ENCODE measurements at places on chromosomes 7 and 10. TPM values are rescaled to one million over a fixed set of nuclear protein-coding genes. Genes with fewer than 3 reads are reported as not detected.

DNA sequence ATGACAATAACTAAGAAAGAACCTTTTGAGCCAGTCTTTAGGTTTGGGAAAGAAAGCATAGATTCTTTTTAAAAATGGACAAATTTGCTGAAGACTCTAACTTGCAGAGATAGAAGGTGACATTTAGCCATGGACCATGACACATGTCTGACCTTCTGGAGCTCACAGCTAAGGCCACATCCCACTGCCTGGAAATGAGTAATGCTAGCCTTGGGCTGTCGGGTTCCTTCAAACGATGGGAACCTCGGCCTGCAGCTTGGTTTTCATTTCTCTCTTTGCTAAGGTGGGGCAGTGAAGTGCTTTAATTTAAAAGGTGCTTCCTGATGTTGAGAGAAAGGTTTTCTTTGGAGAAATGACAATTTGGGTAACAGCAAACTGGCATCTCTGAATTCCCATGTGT, 223.2 kb downstream of the FANK1 start:
- no peaks in the 10 kb centered on the region for H3K4me1 ChIP-seq
- no peaks in the 10 kb centered on the region for H3K27me3 ChIP-seq
- H3K27ac ChIP-seq, result no peak overlapping the region
- no peaks in the 10 kb centered on the region for H3K36me3 ChIP-seq

DNA sequence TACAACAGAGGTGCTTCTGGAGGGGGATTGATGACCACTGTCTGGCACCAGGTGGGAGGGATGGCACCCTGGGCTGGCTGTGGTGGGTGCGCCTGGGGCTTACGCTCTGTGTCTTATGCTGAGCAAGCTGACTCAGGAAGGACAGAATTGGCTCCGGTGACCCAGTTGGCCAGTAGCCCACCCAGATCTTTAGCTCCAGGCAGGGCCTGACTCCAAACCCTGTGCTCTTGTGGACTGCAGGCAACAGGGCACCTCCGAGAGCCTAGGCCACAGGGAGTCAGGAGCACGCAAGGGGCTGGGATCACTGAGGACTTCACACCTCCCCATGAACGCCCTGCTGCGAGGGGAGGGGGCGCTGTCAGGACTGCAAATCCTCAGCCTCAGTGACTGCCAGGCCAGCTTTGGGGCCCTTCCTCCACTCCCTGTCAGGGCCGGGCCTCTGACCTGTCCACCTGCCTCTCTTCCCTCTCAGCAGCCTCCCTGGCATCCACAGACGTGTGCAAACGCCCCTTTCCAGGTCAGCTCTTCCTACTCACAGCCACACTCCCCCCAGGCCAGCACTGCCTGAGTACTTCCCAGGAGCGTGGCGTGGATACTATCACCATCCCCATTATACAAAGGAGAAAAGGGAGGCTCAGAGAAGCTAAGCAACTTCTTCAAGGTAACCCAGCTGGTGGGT, 118.7 kb downstream of the SLIT1 start:
- no peaks in the 10 kb centered on the region for H3K36me3 ChIP-seq
- no peaks in the 10 kb centered on the region for H3K27me3 ChIP-seq
- H3K4me1 ChIP-seq, result no peaks in the 10 kb centered on the region
- no peak for DNase-seq
- no peak overlapping the region for H3K27ac ChIP-seq

DNA sequence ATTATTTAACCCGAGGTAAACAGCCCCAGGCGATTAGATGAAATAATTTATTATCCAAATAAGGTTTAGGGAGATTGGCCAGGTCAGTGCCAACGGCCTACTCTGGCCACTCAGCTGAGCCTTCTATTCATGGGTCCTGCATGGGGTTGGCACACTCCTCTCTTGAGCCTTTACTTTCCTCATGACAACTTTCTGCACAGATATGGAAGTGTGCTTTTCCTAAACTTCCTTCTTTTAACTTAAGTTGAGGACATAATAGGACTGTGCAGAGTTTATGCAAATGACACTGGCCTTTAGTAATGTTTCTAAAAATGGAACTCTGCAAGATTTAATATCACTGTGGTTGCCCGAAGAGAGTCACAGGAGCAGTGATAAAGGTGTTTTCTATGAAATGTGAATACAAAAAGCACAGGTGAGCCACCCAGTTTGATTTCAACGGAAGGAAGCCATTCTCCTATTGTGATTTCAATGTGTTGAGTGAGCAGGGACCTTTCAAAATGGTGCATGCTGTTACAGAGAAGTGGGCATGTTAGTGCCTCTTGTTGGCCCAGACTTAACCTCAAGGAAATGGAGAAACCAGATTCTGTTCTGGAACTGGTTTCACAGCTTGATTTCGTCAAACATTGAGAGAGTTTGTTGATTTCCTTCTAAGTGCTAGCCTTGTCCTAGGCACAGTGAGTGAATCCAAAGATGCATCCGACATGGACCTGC, 55.7 kb downstream of the LYZL2 start:
- no peak overlapping the region for H3K4me3 ChIP-seq
- no peak overlapping the region for H3K27ac ChIP-seq
- H3K27me3 ChIP-seq, result no peaks in the 10 kb centered on the region
- H3K36me3 ChIP-seq, result no peaks in the 10 kb centered on the region
- DNase-seq, result no peak

DNA sequence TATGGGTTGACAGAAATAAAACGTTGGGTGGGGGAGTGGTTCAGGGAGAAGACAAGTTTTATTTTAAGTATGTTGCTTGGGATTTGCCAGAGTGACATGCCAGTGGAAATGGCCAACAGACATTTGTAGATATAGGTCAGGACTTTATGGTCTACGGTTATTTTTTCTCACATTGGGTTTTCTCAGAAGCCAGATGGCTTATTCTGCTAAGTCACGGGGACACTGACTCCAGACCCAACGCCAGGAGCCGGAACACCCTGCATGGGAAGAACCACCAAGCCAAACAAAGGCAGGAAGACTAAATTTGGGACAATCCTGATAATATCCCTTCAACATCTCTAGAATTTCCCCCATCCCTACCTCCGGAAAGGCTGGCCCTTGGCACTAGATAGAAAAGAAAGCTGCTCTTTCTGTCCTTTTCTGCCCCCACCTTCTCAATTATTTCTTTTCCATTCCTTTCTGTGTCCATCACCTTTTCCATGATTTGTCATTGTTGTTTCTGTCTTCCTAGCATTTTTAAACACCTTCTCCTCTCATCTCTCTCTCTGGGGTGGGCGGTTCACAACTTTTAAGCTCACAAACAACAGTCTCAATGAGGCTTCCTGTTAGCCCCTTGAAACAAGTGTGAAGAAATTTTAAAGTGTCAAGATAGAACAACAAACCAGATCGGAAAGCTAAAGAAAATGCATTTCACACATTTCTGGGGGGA, 44.7 kb downstream of the TBXAS1 start:
- no peaks in the 10 kb centered on the region for H3K27me3 ChIP-seq
- no peak for DNase-seq
- no peaks in the 10 kb centered on the region for H3K36me3 ChIP-seq

GRCh38 chr7:116592445-116592844, 67.6 kb downstream of the CAV1 start:
- peak; percentile 82 for DNase-seq
- H3K4me1 ChIP-seq, result peaks cover 16% of the 10 kb centered on the region
- H3K36me3 ChIP-seq, result no peaks in the 10 kb centered on the region

DNA sequence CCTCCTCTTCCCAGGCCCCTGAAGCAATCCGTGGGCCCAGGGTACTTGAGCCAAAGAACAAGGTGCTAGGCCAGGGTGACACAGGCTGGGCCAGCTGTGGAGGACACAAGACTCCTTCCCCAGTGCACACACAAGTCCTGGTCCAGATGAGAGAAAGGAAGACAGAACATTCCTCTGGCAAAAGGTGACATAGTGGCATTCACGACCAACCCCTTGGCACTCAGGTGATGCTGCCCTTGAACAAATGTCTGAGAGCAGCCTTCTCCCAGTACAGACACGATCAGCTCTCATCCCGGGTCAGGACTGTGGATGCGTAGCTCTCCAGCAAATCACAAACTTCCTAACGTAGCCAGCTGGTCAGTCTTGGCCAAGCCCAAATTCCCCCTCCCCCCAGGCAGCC, 118.5 kb downstream of the OAT start:
- H3K27me3 ChIP-seq, result no peaks in the 10 kb centered on the region
- DNase-seq, result no peak
- no peaks in the 10 kb centered on the region for H3K36me3 ChIP-seq
- H3K4me1 ChIP-seq, result no peaks in the 10 kb centered on the region
- H3K27ac ChIP-seq, result no peak overlapping the region

DNA sequence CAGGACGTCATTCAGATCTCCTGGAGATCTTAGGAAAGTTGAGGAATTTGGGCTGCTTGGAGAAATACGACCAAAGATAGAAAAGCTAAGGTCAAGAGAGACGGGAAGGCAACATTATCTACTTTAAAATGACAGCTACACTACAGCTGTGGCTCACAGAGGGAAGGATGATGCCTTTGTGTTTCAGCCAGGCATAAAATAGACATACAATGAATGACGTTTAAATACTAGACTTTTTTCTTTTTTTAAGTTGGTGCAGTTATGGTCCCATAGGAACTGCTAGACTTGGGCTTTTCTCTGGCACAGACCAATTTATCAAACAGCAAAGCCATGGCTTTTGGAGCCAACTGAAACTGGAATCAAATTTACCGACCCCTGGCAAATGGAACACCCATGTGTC, 164.8 kb downstream of the MAGI2 start:
- no peaks in the 10 kb centered on the region for H3K27me3 ChIP-seq
- H3K4me1 ChIP-seq, result no peaks in the 10 kb centered on the region
- H3K4me3 ChIP-seq, result no peak overlapping the region
- no peak for DNase-seq

- no peaks in the 10 kb centered on the region for H3K27me3 ChIP-seq
- H3K4me1 ChIP-seq, result no peaks in the 10 kb centered on the region
- no peak overlapping the region for H3K27ac ChIP-seq
- no peak for DNase-seq
Measured at GRCh38 chr7:150732786-150733481, 4.3 kb upstream of the GIMAP5 start.

DNA sequence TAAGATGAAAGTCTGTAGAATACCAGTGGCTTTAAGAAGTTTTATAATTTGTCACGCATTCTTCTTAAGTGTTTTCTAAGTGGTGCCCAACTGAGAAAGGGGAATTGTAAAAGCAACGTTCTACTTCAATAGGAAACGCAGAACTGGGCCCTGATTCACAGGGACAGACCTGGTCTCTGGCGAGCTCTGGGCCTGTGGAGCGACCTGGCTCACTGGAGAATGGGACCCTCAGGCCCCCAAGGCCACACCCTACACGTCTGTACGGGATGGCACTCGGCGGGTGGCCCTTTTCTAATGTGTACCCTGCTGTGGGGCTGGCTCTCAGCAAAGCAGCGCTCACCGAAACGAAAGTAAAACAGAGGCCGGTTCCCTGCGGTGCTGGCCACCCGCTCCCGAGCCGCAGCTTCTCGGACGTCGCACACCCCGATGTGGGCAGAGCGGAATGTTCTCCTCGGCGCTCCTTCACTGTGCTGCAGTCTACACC, 205.0 kb downstream of the DIP2C start:
- no peaks in the 10 kb centered on the region for H3K36me3 ChIP-seq
- H3K27me3 ChIP-seq, result no peaks in the 10 kb centered on the region
- peaks cover 27% of the 10 kb centered on the region for H3K4me1 ChIP-seq
- H3K4me3 ChIP-seq, result peak overlapping the region; percentile 34
- H3K27ac ChIP-seq, result peak overlapping the region; percentile 90

The TSPAN13 gene
- total RNA-seq, result 28.1 TPM

The BHLHA15 gene
- total RNA-seq, result 1.2 TPM

The HTR5A gene
- 0.59 TPM for total RNA-seq

Data from thyroid gland (tissue), 4 donors.